Stimulated activated naive CD8-positive, alpha-beta T cell treated with anti-CD3 and anti-CD28 coated beads, Interleukin-15, Interleukin-2, amounts not matched to agents 100 U/mL and 50 U/mL, for 24 hours (primary cell): ENCODE measurements at places on chromosomes 2 and 18.

DNA sequence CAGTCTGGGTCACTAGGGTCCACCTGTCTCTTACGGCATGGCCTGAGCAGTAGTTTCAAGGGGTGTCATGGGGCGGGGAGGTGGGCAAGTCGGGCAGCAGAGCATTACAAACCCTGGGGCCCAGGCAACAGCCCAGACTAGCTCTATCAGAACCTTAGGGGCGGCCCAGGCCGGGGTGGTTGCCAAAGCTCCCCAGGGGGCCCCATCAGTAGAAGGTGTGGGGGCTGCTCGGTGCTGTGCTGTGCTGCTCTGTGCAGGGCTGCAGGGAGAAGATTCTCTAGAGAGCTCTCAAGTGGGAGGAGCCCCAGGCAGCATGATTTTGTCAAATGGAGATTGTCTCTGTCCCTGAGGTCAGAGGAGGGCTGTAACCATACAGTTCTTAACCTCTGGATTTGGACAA lies 36.4 kb upstream of the SLC14A1 start:
- DNase-seq = peak; percentile 49

GRCh38 chr2:166727095-166727494 lies 161.2 kb upstream of the XIRP2 start:
- DNase-seq = no peak

- DNase-seq = no peak
Measured at GRCh38 chr18:52236131-52236530, 103.9 kb upstream of the DCC start.

GRCh38 chr2:151973013-151973900 lies 125.6 kb downstream of the CACNB4 start:
- DNase-seq = no peak

DNA sequence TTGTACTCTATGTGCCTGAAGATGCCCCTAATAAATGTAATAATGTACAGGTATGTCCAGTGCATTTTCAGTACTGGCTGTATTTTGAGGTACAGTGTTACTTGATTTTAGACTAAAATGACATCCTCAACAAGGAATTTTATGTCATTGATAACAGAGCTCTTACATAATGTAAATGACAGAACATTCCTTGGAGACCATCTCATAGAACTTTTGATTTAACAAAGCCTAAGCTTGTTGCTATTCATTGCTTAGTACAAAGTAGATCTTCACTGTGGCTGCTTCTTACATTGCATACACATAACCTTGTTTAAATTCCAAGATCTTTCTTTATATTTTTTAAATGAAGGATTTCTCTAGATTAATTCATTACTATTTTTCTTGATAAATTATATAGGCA lies 24.1 kb downstream of the DYNC1I2 start:
- no peak for DNase-seq

GRCh38 chr2:160667811-160668210 lies 174.2 kb upstream of the RBMS1 start:
- no peak for DNase-seq

DNA sequence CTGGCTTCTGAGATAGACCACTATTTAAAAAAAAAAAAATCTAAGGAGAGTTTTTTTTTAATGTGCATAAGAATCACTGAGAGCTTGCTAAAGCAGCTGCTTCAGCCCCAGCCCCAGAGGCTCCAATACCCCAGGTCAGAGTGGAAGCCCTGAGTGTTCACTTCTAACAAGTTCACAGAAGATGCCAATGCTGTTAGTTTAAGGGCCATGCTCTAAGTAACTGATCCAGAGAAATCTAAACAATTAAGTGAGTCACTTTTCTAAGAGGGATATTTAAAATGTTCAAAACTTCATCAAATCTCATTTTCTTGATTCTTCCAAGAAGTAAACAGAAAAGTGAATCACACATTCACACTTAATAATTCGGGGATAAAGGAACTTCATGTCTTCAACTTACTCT lies 126.4 kb upstream of the CD226 start:
- DNase-seq = no peak

DNA sequence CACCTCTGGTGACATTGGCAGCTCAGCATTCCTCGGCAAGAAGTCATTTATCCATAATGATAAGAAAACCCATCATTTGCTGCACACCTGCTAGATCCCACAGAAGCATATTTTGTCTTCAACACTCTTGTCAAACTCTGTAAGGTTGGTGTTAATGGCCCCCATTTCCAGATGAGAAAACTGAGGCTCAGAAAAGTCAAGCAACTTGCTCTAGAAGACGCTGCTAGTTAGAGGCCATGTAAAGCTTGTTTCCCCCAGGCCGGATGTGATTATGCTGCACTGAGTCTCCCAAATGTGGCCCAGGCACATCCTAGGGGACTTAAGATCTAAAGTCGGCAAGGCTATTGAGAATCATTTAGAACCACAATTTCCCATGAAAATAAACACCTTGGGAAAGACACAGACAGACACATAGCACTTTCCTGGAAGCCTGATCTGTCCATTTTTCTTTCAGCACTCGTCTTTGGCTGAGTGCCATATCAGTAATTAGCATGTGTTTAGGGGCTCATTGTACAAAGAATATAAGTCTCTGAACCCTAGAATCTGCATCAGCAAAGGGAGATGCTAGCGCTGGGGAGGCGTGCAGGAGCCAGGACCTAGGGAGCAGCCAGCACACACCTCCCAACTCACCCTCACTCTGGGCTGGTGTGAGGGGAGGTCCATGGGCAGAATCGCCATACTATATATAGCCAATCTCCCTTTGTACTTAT lies 39.3 kb downstream of the C1QL2 start:
- no peak for DNase-seq

DNA sequence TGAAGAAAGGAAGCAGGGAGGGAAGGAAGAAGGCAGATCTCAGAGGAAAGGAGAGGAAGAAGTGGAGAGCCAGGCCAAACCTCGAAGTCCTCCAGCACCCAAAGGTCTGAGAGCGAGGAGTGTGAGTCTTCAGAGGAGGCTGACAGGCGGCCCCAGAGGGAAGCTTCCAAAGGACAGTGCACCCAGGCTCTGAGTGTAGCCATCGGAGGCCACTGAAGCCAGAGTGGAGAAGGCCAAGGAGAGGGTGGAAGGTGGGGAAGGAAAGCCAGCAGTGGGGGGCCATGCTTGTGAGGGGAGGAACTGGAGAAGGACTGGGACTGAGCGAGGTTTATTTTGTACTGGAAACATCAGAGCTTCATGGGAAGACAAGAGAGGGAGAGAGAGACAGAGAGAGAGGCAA lies 6.0 kb downstream of the ATP6V1B1 start:
- DNase-seq = no peak

GRCh38 chr2:69253611-69254301 lies 133.3 kb downstream of the GFPT1 start:
- DNase-seq = no peak

- DNase-seq = no peak
Measured at GRCh38 chr18:59155153-59155552, 15.5 kb downstream of the SEC11C start.

DNA sequence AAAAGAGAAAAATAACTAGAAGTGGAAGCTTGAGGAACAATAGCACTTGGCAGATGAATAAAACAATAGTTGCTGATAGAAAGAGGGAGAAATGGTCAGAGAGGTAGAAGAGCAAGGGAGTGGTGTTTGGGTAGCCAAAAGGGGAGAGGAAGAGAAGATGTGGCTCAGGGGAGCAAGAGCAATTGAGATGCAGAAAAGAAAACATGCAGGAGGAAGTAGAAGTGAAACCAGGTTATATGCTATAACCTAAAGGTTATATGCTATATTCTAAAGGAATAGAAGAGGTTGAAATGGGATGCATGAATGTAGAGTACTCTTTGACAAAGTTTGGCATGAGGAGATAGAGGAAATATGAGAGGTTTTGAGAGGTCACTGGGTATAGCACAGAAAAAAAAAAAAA lies 759.5 kb downstream of the SATB2 start:
- DNase-seq = no peak

- no peak for DNase-seq
Measured at GRCh38 chr2:7009207-7009911, 92.1 kb downstream of the RNF144A start.

- no peak for DNase-seq
Measured at GRCh38 chr2:39175026-39175812, 54.4 kb upstream of the SOS1 start.
